T-helper 1 cell treated with Interleukin-12 subunit alpha and Interleukin-12 subunit beta and Interleukin-4 antibody, amounts not matched to agents 30 ng/mL and 1 ng/mL, for 36 hours (primary cell): ENCODE measurements at places on chromosomes 7 and 10. TPM values are rescaled to one million over a fixed set of nuclear protein-coding genes. Genes with fewer than 3 reads are reported as not detected.

The CYP26A1 gene
- not detected in 2 replicates for total RNA-seq

The FAM25G gene
- total RNA-seq: not detected in 2 replicates

The H2BK1 gene
- total RNA-seq: 0.66 TPM in 1 of 2 replicates, not detected in the other

The NHLRC2 gene
- 24.9 and 27.2 TPM in 2 replicates for total RNA-seq

The SNCG gene
- 0.29 TPM in 1 of 2 replicates, not detected in the other for total RNA-seq

The MKI67 gene
- total RNA-seq: 219 and 221 TPM in 2 replicates

The SYT15B gene
- 0.17 and 0.39 TPM in 2 replicates for total RNA-seq

The TPST1 gene
- total RNA-seq: 0.42 and 0.71 TPM in 2 replicates

The CALML5 gene
- total RNA-seq: not detected in 2 replicates

The ANKRD30A gene
- not detected in 2 replicates for total RNA-seq

The SUN3 gene
- total RNA-seq: not detected in 2 replicates

The FOXI2 gene
- total RNA-seq: not detected in 2 replicates

The TMEM236 gene
- 0.02 and 0.07 TPM in 2 replicates for total RNA-seq

The ZNF365 gene
- total RNA-seq: 0.05 TPM in 1 of 2 replicates, not detected in the other

The TMEM273 gene
- total RNA-seq: 11.1 and 11.2 TPM in 2 replicates

The TLL2 gene
- total RNA-seq: 0.10 TPM in 1 of 2 replicates, not detected in the other

The AS3MT gene
- total RNA-seq: 0.12 TPM in 1 of 2 replicates, not detected in the other

The LIPK gene
- total RNA-seq: not detected in 2 replicates

The CLCN1 gene
- 0.07 TPM in 2 replicates for total RNA-seq

The TAF3 gene
- total RNA-seq: 16.0 and 16.6 TPM in 2 replicates

The GBX1 gene
- not detected in 2 replicates for total RNA-seq

The GAD2 gene
- total RNA-seq: not detected in 2 replicates

The ZMIZ2 gene
- total RNA-seq: 230 and 234 TPM in 2 replicates

The CPN1 gene
- total RNA-seq: not detected in 2 replicates

The SYT15 gene
- 1.8 TPM in 2 replicates for total RNA-seq

The OR13A1 gene
- not detected in 2 replicates for total RNA-seq

The NACAD gene
- total RNA-seq: 0.05 TPM in 1 of 2 replicates, not detected in the other

The SLC26A3 gene
- total RNA-seq: not detected in 2 replicates

The OR6B1 gene
- total RNA-seq: not detected in 2 replicates

The NAPEPLD gene
- total RNA-seq: 10.0 and 11.3 TPM in 2 replicates

The SEMA3D gene
- not detected in 2 replicates for total RNA-seq

The SSC4D gene
- total RNA-seq: 0.17 and 0.44 TPM in 2 replicates

The EXOC6 gene
- total RNA-seq: 11.3 and 13.9 TPM in 2 replicates

The CDNF gene
- total RNA-seq: 0.88 and 1.3 TPM in 2 replicates

The GIMAP2 gene
- total RNA-seq: 95.5 and 101 TPM in 2 replicates

The CCDC3 gene
- total RNA-seq: 0.15 and 0.27 TPM in 2 replicates

The AKR1D1 gene
- not detected in 2 replicates for total RNA-seq

The SPDYE2B gene
- not detected in 2 replicates for total RNA-seq

The SH2D4B gene
- 0.10 and 0.17 TPM in 2 replicates for total RNA-seq

The SFTPA1 gene
- not detected in 2 replicates for total RNA-seq

The MRC1 gene
- total RNA-seq: not detected in 2 replicates

The OR2A5 gene
- total RNA-seq: not detected in 2 replicates
